ENCODE measurements at places on chromosomes 6 and 20.

GRCh38 chr6:85591207-85591606 lies 2.5 kb downstream of the SNX14 start:
- DNase-seq: no peak

GRCh38 chr20:45346291-45346718 lies 1.9 kb downstream of the SDC4 start:
- peak; percentile 36 for DNase-seq

- DNase-seq: no peak
Observed at GRCh38 chr20:44616604-44616964, 34.2 kb downstream of the PKIG start.

DNA sequence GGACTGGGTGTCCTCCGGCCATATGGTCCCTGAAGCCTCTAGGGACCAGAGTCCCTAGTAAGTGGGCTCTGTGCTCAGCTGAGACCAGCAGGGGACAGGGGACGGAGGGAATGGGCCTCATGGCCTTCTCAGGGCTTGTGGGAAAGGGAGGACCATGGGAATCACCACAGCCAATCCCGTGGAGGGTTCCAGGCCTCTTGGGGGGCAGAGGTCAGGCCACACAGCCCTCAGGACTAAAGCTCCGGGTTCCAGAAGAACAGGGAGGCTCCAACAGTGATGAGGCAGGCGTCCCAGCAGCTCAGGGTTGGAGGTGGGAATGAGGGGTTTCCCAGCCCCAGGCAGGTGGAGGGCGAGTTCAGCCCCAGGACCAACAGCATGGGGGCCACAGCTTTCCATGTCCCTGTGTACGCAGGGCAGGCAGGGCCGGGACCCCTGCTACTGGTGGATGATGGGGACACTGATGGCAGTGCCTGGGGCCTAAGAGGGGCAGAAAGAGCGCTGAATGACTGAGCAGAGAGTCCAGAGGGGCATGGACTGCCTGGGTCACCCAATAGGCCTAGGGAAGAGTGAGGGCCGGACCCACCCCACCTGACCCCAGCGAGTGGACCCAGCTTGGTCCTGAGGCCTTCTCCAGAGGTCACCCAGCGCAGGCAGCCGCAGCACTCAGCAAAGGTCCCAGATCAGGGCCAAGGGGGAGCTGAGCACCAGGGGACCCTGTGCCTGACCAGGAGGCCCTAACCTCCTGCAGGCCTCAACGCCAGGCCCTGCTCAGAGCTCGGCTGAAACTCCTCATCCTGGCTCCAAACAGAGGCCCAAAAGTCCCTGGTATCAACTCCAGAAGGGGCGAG lies 8.8 kb downstream of the MYL9 start:
- no peak for DNase-seq

DNA sequence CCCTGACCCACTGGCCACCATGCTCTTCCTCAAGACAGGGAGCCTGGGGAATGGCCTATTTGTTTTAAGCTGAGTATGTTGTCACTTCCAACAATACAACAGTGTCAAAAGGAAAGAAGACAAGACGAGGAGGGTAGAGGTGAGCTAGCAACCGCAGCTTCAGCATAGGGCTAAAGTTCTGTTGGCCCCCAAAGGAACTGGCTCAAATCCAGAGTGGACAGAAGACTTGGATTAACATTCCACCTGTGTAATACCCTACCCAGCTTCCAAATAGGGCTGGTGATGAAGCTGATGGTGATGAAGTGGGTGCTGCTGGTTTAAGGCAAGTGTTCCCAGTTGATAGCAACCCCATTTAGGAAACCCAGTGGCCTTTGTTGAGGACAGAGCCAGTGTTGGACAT lies 31.7 kb upstream of the KCNK5 start:
- no peak for DNase-seq

- peak; percentile 89 for DNase-seq
Observed at GRCh38 chr6:109690373-109690736, 647 bp downstream of the AK9 start.

DNA sequence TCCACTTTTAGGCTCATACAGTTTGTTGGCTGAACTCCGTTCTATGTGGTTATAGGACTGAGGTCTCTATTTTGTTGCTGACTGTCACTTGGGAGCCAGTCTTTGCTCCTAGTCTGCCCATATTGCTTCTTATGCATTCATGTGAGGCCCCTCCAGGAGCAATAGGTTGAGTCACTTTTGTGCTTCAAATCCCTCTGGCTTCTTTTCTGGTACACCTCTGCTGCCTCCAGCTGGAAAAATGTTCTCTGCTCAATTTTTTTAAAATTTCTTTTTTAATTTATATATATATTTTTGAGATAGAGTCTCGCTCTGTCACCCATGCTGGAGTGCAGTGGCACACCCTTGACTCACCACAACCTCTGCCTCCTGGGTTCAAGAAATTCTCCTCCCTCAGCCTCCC lies 42.7 kb upstream of the NOX3 start:
- DNase-seq: peak; percentile 2

- no peak for DNase-seq
Observed at GRCh38 chr6:158382491-158382890, 70.2 kb downstream of the TULP4 start.

DNA sequence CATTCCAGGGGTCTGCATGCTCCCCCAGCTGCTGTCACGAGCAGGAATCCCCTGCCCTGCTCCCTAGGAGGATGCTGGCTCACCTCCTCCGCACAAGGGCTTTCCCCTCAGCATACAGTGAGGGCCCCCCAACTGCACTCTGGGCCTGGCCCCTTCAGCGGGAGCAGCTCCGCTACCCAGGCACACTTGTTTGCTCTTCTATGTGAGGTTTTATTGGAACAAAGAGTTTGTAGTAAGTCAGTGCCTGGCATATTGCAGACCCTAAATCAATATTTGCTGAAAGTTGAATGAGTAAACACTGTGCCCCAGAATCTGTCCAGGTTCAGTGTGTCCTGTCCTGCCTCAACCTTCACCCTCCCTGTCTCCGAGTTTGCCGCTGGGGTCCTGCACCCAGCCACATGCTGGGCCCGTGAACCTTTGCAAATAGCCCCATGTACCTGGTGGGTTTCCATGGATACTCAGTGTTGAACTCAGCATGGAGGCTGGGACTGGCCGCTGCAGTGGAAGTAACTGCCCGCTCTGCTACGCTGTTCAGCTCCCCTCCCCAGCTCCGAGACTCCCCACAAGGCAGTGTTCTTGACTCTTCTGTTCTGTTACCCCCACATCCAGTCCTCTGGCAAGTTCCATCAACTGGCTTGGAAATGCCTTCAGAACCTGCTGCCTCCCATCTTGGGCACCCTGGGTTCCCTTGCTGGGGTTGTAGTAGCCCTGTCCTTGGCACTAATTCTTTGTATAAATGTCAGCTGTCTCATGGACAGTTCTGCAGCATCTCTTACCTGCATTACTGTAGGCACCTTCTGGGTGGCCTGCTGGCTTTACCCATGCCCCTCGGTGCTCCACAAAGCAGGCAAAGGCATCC lies 15.7 kb downstream of the SLC22A1 start:
- peak; percentile 13 for DNase-seq

GRCh38 chr6:166520905-166521834 lies 65.3 kb downstream of the RAMACL start:
- DNase-seq: no peak

- DNase-seq: peak; percentile 84
Observed at GRCh38 chr20:53926428-53927028, 143.9 kb downstream of the BCAS1 start.

GRCh38 chr6:154752022-154752421 lies 18.8 kb downstream of the SCAF8 start:
- DNase-seq: no peak

DNA sequence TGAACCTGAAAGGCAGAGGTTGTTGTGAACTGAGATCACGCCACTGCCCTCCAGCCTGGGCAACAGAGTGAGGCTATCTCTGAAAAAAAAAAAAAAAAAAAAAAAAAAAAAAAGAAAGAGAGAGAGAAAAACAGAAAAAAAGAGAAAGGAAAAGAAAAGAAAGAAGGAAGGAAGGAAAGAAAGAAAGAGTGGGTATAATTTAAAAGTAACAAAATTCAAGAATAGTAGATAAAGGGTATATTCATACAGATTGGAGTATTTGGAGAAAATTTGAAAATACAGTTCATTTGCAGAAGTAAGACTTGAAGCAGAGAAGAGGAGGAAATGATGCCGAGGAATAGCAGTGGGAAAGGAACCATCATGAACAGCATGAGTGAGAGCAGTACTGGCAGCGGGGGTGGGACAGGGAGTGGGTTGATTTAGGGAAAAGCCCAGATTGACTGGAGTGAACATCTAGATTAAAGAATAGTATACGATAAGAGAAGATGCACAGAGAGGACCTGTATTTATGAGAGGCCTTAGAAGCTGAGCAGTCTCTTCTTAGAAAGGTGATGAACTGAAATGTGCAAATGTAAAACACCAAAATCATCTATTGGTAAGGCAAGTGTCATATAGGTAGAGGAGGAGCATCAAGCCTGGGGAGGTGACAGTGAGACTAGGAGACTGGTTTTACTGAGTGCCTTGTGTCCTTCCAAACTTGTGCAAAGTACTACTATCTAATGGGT lies 17.8 kb upstream of the HLA-DRB1 start:
- DNase-seq: no peak

DNA sequence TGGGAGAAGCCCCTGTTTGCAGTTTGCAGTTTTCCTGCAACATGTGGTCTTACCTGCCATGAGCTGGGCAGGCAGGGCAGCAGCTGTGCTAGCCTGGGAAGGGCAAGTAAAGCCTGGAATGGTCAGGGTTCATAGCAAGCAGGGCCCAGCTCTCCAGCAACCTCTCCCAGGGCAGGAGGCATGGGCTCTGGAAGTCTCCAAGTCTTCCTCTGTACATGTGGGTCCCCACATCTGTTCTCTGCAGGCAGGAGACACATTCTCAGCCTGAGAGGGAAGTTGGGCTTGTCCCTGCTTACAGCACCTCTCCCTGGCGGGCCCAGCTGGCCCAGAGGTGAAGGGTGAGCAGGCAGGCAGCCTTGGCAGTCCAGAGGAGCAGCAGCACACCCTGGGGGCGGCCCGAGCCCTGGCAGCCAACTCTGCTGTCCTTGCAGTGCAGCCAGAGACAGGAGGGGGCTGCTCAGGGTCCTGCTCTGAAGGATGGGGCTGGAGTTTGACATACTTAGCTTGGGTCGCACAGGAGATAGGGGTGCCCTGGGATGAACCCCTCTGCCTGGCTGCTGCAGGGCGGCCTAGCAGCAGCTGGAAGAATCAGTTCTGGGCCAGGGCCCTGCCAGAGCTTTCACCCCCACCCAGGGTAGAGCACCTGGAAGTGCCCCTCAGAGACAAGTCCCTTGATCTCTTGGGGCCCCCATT lies 176.0 kb downstream of the MRPL14 start:
- DNase-seq: peak; percentile 73

DNA sequence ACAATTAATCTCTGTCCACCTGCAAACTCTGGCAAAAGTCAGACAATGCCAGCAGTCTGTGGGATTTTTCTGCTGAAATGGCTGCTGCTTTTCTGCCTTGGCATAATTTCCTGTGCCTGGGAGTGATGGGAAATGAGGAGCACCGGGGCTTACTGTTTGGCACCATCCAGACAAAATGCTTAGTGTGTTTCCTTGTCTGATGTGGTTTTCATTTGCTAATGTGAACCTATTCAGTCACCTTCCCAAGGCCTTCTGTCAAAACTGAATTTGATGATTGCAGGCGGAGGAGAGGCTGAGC lies 56.4 kb downstream of the CDH4 start:
- DNase-seq: no peak

GRCh38 chr6:152271776-152272464 lies 365.2 kb downstream of the SYNE1 start:
- no peak for DNase-seq

DNA sequence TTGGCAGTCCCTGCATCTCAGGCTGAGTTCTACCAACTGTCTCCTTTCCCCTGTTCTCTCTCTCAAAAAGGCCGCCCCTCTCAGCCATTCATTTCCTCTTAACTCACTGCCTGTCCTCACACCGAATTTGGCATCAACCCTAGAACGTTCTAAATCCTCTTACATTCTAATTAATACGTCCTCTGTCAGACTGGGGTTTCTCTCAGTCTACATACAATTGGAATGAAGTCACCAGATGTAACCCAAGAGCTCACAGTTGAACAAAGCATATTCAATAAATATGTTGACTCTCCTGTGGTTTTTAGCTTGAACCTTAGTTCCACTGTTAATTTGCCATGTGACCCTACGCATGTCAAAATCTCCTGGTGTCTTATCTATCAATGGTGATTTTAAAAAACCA lies 269.6 kb downstream of the CLIC5 start:
- no peak for DNase-seq

DNA sequence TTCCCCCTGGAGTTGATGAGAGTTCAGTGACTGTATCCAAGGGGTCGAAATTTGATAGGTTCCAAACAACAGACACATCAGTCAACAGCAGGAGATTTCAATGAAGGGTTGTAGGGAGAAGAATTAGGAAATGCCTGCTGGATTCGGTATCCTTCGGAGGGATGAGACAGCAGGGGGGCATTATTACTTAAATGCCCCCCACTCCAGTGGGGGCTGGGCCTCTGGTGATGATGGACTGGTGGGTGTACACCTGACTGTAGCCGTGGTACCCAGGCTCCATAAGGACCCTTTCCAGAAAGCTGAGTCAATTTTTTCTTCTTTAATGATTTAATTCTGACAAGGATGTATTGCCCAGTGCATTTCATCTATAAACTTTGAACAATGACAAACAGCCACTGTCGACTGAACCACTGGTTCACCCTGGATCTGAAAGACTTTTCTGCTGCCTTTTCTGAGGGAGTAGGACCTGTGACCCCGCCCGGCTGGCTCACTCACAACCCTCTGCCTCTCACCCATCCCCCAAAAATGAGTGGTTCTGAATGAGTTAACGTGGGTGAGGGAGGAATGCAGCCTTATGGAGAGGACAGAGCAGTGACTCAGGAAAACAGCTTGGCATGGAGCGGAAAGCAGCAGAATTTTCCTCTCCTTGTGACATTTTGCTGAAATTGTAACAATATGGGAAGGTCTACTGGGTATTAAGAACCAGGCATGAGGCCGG lies 41.0 kb downstream of the ZMYND8 start:
- peak; percentile 51 for DNase-seq

GRCh38 chr6:126372626-126373025 lies 32.7 kb downstream of the CENPW start:
- no peak for DNase-seq

DNA sequence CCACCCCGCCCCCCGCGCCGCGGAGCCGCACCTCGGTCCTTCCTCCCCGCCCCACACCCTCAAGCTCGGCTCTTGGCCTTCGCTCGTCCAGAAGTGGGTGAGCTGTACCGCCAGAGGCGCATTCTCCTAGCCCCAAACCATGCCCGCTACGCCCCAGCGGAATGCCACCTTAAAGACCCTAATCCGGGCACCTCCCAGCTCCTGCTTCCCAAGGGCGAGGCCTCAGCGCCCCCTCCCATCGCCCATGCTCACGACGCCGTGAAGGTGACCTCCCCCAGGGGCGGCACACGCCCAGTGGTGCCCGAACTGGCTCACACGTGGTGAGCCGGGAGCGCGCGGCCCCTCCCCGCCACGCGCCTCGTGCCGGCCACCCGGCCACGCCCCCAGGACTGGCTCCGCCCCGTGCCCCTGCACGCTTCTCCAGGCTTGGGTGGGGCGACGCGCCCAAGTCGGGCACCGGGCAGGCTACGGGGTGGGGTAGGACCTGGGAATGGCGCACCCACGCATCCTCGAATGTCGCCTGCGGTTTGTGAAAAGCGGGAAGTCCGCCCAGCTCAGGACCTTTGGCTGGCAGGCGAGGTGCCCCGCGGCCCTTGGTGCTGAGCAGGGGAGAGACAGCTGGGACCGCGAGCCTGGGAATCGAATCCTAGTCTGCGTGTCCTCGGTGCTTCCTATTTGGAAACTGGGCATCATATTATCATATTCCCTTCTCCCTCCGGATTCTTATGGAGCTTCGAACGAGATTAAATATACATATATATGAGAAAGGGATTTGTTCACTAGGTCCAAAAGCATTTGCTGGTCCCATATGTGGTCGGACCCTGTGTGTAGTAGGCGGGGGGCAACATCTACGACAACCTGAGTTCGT lies 941 bp upstream of the SOX12 start:
- peak; percentile 94 for DNase-seq

GRCh38 chr6:30213957-30214656 lies 901 bp upstream of the TRIM26 start:
- DNase-seq: peak; percentile 93
